Pulmonary artery endothelial cell (primary cell): ENCODE measurements at places on chromosomes 2 and 18.

GRCh38 chr2:1787755-1788477 is 43.6 kb upstream of the PXDN start:
- no peak for DNase-seq

GRCh38 chr2:88669482-88670214 is 21.8 kb upstream of the RPIA start:
- no peak for DNase-seq

DNA sequence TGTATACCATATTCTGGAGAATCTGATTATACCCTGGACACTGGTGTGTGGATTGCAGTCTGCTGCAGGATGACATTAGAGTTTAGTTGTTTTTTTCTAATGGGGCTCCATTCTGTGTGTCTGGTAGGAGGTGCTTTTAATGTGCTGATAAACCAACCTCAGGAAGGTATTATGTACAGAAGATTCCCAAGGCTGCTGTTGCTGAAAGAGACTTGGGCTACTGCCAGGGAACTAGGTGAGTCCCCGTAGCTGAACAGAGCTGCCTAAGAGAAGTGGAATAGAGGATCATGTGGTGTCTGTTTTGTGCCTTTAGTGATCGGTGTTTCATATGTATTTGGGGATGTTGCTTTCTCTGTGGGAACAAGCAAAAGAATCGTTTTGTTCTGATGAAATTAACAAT is 16.5 kb downstream of the SPATA3 start:
- DNase-seq = no peak

GRCh38 chr2:5145801-5146200 is 546.4 kb upstream of the SOX11 start:
- DNase-seq = no peak

GRCh38 chr18:76562286-76563122 is 67.5 kb upstream of the ZNF516 start:
- DNase-seq = no peak

DNA sequence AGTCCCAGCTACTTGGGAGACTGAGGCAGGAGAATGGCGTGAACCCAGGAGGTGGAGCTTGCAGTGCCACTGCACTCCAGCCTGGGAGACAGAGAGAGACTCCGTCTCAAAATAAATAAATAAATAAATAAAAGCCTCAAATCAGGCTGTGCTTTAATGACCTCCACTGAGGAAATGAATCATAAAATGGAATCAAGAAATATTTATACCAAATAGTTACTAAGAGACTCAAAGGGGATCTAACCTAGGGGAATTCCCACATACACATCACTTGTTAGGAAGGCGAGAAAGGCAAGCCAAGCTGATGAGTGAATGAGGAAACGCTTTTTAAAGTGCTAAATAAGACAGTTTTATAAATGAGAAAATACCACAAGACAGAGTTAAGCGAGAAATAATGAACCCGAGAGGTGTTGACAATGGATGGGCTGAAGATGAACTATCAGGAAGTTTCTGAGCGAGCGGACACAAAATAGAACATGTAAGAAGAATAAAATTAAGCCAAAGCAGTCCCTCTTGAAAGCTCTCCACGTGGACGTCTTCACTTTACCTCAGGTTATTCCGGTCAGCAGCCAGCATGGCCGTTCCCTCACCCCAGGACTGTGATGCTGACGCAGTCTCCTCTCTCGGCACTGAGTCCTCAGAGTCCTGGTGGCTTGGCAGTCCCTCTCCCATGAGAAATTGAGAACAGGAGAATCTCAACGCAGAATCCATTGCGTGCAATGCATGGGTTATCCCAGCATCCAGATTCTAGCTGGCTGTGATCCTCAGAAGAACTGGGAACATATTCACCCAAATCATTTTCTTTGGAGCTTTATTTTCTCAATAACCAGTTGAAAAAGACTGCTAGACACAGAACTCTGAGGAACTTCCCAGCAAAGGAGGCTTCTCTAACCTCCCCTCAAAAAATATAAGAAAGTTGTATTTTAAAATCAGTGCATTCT is 22.3 kb downstream of the PXDN start:
- peak; percentile 89 for DNase-seq

DNA sequence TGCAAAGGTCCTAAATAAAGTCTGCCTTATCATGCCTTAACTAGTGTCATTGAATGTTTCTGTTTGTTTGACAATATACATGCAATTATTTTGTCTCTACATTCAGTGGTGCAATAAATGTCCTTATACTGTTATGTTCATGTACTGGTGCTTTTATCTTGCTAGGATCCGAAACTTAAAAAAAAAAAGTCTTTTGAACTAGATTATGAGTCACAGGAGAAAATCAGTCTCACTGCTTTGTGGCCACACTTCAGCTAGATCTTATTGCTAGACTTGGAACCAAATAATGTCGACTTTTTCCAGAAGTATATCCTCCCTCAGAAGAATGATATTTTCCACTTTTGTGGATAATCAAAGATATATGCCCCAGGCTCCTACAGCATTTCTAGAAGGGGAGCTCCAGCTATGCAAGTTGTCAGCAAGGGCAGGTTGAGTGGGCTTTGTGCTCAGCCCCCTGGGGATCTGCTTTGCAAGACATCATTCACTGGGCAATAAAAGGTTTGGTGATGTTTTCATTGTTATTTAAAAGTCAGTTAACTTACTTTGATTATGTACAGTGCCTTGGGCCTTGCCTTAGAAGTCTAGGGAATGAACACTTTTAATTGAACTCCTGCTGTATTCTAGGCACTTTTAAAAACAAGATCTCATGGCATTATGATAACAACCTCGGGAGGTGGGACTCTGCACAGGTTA is 157.1 kb upstream of the LRRTM1 start:
- DNase-seq = no peak

DNA sequence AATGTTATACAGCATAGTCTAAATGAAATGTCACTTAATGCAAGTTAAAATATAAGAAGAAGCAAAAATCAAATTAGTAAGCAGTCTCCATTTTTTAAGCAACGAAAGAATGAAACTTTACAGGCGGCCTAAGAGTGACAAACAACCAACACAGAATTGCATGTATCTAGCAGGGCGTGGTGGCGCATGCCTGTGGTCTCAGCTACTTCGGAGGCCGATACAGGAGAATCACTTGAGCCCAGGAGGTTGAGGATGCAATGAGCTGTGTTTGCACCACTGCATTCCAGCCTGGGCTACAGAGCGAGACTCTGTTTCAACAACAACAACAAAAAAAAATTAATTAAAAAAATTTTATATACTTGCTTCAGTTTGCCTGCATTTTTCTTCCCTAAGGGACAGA is 16.6 kb downstream of the RBMS1 start:
- no peak for DNase-seq

DNA sequence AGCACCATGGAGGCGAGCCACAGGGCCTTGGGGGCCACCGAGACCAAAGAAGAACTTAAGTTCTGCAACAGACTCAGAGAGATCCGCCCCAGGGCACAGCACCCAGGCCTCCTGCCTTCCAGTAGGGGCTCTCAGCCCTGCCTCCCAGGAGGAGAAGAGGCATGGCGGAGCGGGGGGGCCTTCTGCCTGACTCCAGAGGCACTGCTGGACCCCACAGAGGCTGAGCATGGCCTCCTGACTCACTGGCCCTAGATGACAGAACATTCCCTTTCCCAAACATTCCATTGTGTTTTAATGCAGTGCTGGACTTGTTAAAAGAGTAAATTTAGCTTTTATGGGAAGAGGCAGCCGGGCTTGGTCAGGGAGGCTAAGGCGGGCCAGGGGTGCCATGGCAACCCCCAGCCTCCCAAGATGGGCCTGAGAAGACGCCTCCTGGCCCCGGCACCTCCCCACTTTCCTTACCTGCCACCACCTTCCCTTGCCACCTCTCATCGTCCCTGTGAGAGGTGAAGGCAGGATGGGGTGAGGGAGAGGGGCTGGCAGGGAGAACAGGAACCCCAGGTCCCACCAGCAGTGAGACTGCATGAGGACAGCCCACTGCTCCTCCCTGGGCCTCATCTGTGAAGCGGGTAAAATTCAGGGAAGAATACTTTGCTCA is 65.4 kb downstream of the SMAD7 start:
- no peak for DNase-seq

GRCh38 chr2:191246820-191247380 is 1.7 kb downstream of the MYO1B start:
- DNase-seq = no peak
